Muscle of back (tissue), 13 donors: ENCODE measurements at places on chromosomes 5 and 9. TPM values are rescaled to one million over a fixed set of nuclear protein-coding genes. Genes with fewer than 3 reads are reported as not detected.

- no peak for DNase-seq
These were observed 106.2 kb upstream of the EMB start for GRCh38 chr5:50547303-50547702.

- DNase-seq = no peak
These were observed 1105.8 kb upstream of the SEMA6A start for GRCh38 chr5:117680426-117680825.

DNA sequence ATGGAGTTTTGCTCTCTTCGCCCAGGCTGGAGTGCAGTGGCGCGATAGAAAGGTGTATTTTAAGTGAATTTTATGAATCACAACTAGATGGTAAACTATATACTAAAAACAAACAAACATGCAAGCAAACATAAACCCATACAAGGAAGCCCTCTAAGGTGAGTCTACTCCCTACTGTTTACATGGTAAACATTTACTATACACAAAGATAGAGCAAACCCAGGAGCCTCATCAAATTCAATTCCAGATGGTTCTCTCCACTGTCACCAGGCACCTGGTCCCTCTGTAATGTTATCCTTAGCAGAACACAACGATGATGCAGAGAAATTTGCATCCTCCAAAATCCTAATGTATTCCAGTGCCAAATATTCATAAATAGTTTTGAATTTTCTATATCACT is 17.9 kb downstream of the ANKH start:
- DNase-seq = no peak

GRCh38 chr5:111472579-111472978 is 39.8 kb downstream of the STARD4 start:
- no peak for DNase-seq

LCN2 gene
- 0.16 TPM for polyA plus RNA-seq

N4BP3 gene
- 16.9 TPM for polyA plus RNA-seq

- no peak for DNase-seq
These were observed 45.9 kb downstream of the SEMA6A start for GRCh38 chr5:116528519-116529234.

- DNase-seq = peak; percentile 19
These were observed 456.7 kb downstream of the ZNF608 start for GRCh38 chr5:124289641-124290311.

DNA sequence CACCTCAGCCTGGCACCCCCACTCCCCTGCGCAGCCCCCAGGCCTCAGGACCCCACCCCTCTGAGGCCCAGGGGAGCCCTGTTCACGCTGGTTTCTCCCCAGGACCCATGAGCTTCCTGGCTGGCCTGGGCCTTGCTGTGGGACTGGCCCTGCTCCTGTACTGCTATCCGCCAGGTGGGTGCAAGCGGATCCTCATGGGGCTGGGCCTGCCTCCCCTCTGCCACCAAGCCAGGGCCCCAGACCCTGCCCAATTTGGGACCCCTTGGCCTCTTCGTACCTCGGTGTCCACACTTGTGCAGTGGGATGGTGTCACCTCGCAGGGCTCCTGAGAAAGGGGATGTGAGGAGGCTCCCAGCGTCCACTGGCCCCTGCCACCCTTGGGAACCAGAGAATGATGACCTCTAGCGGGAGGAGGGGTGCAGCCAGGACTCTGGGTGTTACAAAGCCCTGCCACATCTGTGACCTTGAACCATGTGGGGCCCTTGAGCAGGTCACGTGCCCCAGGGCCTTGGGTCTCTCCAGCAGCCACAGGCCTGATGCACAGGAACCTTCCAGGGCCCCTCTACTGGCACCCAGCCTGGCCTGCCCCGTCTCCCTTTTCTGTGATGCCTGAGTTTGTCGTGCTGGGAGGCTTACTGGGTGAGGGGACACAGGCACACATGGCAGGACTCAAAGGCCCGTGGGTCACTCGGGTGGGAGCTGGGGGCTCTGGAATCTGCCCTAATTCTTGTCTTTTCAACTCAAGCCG is 16.3 kb downstream of the CARD19 start:
- DNase-seq = no peak

FBN2 gene
- polyA plus RNA-seq = 74.6 TPM

FYB1 gene
- polyA plus RNA-seq = 3.1 TPM

- DNase-seq = no peak
These were observed 3.3 kb downstream of the OR1L8 start for GRCh38 chr9:122579874-122580273.

DNA sequence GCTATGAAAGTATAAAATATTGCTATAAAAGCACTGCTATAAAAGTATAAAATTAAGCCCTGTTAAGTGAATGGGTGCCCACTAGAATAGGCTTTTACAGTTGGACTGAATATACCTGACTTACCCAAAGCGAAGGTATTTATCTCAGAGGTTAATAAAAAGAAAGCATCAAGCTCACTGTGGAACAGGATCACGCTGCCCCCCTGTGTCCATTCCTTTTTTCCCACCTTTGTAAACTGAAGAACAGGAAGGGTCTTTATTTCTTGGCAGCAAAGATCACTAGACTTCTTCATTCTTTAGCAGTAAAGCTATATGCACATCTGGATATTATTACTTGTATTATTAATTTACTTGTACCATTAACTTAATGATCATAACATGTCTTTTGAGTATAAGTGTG is 22.1 kb upstream of the PLPP6 start:
- peak; percentile 6 for DNase-seq

DNA sequence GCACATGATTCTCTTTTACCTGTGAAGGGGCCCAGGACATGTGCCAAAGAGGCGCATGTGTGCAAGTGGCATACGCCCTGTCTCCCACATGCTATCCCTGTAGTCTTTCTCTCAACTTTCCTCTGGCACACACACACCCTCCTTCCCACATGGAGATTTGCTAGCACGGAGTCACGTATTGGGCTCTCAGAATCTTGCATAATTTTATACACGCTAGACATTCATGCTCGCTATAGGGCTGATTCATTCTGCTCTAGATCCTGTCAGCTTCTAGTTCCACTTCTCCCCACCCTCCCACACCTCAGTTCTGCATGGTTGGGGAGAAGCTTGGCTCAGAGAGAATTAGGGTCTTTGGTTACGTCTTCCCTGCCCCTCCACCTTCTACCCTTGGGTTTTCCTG is 72.8 kb downstream of the CD180 start:
- DNase-seq = no peak

DNA sequence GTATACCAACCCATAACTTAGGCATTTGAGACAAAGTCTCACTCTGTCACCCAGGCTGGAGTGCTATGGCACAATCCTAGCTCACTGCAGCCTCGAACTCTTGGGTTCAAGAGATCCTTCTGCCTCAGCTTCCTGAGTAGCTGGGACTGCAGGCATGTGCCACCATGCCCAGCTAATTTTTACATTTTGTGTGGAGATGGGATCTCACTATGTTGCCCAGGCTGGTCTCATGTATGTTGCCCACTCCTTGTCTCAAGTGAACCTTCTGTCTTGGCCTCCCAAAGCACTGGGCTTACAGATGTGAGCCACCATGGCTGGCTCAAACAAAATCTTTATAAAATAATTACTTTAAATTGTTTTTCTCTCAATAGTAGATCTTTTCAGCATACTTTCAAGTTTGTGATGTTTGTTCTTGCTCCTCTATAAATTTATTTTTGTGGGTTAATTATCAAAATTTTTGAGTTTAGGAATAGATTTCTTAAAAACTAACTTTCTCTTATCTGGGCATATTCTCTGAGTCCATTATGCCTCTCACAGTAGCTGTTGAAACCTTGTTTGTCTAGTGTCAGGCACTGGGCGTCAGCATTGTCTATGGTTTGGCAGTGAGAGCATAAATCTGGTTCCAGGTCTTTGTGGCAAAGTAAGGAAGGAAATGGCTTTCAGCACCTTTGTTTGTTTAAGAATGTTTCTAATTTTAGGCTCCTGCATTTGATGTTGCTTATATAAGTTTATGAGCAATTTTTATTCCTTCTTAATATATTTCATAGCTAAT is 38.7 kb downstream of the NLN start:
- DNase-seq = no peak

DNA sequence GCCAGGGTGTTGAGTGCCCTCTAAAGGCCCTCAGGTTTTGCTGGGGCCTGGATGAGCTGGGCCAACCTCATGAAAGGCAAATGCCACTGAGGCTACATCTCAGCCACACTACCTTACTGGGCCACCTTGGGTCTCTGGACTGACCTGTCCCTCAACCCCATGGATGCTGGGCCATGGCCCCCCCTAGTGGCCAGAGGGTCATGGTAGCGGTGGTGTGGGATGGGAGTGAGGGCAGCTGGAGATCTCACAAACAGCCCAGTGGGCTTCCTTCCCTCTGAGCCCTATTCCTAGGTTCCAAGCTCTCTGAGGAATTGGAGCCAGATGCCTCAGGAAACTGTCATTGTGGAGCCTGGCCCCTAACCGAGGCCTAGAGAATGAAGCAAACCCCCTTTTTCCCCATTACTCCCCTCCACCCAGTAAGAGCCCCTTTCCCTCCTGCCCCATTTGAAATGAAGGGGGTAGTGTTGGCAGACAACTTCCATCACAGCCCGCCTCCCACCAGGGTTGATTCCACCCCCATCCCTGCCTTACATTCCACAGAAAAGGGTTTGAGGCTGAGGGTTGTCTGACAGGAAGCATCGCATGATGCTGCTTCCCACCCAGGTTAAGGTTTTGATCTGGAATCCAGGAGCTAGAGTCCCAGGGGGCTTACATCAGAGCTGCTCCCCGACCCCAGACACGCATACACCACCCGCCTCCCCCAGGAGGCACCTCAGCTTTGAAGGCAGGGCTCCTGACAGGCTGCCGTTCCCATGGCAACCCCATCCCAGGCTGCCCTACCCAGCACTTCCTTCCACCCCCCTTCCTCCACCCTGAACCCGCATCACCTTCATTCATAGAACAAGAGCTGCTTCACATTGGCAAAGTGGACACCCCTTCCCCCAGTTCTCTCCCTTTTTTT is 63.9 kb downstream of the PCDH1 start:
- no peak for DNase-seq

DNA sequence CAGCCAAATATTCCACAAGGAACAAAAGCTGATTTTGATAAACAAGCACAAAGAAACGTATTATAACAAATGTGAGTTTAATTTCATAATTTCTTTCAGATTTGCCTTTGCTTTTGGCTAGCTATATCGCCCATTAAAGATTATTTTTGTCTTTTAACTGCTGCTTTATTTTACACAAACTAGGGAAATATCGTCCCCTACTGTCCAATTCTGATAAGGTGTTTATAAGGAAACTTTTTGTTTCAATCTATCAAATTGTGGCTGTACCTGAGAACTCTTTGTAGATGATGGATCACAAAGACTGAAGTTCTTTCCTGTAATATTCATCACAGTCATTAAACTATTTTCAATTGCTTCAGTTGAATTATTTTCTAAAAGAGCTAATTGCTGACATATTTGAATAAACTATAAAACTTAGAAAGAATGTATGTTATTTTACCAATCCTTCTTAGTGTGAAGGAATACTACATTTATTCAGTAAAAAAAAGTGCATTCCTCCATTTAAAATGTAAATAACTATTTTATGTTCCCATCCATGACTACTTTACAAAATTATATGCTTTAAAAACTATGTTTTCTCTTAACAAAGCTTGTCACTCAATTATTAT is 431.3 kb upstream of the ITGA1 start:
- DNase-seq = no peak

DNA sequence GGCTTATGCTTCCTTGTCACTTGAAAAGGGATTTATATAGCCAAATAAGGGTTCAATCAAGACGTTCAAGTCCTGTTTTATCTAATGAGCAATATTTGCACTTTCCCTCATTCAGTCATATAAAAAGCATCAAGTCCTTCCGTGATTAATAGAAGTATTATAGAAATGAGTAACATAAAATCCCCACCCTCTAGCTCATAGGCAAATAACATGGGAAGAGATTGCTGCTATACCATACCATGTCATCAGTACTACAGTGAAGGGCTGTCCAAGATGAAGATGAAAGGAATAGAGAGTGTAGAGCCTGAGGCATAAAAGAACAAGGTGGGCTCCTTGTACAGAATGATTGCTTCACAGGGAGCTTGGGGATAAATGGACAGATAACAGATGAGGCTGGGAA is 20.4 kb upstream of the PAPPA start:
- no peak for DNase-seq

SREK1 gene
- polyA plus RNA-seq = 61.8 TPM

DNA sequence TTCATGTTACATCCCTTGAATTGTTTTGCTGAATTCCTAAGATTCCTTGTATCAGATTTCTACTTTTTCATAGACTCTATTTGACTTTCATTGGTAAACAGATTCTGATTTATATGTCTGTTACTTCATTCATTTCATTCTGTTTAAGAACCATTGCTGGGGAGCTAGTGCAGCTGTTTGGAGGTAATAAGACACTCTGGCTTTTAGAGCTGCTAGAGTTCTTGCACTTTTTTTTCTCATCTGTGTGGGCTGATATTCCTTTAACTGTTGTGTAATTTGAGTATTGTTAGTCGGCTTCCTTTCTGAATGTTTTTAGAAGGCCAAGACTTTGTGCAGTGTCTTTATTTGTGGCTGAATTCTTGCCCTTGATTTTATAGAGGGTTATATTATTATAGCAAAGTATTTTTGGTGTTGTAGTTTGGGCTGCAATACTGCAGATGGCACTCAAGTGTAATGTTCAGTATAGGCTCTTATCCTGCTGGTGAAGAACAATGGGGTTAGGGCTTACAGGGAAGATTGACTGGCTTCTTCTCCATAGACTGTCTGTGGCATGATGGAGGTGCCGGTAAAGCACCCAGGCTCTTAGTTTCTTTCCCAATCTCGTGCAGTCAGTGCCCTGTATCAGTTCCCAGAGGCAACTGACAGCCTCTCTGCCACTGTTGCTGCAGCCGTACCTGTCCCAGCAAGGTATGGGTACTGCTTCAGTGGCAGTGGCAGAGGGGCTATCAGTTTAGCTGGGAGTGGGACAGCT is 162.2 kb downstream of the OXCT1 start:
- no peak for DNase-seq

C9orf153 gene
- not detected for polyA plus RNA-seq

GRCh38 chr5:101102506-101102905 is 199.4 kb upstream of the ST8SIA4 start:
- no peak for DNase-seq

TMEFF1 gene
- polyA plus RNA-seq = 0.92 TPM

DNA sequence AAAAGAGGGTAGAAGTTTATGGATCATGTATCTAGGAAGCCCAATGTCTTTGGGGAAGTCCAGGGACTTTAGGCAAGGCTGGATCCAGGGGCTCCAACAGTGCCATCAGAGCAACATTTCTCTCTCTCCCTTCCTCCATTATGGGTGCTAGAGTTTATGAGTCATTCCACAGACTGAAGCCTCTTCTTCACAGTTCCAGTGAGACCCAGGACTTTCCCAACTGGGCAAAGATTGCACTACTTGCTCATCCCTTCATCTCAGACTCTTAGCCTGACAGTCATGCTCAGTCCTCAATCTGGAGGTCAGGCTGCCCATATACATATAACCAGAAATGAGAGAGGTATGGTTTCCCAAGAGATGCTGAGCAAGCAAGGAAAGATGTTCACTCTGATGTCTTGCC is 110.7 kb downstream of the FEM1C start:
- DNase-seq = no peak

DNA sequence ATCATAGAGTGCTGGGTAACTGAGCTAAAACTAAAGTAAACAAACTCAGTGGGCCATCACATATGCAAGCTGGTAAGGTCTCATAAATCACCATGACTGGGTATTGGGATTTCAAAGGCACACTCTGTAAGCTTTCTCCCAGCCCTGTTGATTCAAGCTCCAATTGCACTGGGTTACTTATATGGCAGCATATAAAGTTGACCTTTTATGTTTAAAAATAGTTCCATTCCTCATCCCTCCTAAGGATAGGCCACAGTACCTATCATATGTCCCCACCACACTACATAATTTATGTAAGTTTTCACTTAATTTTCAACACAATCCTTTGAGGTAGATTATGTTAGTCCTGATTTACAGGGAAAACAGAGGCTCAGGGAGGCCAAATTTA is 438.4 kb downstream of the RAB3C start:
- no peak for DNase-seq

- DNase-seq = no peak
These were observed 51.3 kb downstream of the LMX1B start for GRCh38 chr9:126664900-126665643.
